ENCODE measurements at places on chromosomes 1 and 21.

DNA sequence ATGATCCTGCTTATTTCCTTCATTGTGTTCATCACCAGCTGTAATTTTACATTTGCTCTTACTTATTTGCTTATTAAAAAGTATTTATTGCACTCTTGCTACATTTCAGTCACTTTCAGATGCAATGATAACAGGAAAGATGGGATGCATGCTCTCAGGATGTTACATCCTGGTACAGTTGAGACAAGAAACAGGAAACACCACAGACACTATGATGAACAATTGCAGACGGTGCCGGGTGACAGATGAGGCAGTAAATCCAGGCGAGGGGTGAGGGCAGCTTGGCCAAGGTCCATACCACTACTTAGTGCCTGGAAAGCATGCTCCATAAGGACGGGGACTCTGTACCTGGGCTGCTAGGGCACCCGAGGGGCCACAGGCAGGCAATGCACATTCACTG, 156.6 kb upstream of the RAB4A start:
- no peak for DNase-seq

- peak; percentile 13 for DNase-seq
Observed at GRCh38 chr1:19799230-19800075, at the start of gene TMCO4. Gene TMCO4 (minus strand): TSS chr1:19799916. CDS start chr1:19780758, 19,158 bp downstream.

- DNase-seq: peak; percentile 50
Observed at GRCh38 chr1:108200687-108201051, 526 bp upstream of the SLC25A24 start.

- DNase-seq: no peak
Observed at GRCh38 chr1:220770245-220770913, 16.3 kb upstream of the MTARC1 start.

GRCh38 chr1:18938008-18938706, 18.3 kb downstream of the IFFO2 start:
- DNase-seq: no peak

GRCh38 chr1:89599332-89599630, 33.6 kb upstream of the LRRC8C start:
- no peak for DNase-seq

- no peak for DNase-seq
Observed at GRCh38 chr1:65632235-65632634, 160.5 kb upstream of the PDE4B start.

DNA sequence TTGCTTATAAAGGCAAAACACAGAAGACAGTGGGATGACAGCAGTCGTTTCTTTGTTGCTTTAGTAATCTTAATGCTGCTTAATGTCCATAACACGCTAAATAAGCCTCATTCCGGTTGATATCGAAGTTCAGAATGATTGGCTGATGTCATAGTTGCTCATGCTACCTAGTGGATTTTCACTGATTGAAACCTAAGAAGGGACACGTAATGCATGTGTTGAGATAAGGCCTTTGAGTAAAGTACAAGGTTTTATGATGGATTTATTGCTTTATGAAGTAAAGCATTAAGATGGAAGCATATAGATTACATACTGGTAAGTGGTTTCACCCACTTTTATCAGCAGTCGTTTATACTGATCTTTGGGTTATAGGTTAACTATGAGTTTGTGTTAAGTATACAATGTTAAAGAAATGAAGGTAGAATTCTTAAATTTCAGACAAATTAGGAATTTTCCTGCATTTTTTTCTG, 25.1 kb downstream of the IARS2 start:
- DNase-seq: no peak

DNA sequence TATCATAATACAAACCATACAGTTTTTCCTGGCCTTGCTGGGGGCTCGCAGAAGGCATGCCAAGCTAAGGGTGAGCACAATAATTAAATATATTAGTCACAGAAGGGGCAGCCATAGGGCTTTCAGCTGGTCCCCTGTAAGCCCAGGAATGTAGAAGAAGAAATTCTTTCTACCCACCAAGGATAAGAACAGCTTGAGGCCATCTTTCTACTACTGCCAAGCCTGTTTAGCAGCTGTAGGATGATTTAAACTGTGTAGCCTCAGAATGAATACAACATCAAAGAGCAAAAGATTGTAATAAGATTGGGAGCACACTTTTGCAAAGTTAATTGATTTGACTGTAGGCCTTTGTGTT, 171.5 kb downstream of the LRRC7 start:
- no peak for DNase-seq

DNA sequence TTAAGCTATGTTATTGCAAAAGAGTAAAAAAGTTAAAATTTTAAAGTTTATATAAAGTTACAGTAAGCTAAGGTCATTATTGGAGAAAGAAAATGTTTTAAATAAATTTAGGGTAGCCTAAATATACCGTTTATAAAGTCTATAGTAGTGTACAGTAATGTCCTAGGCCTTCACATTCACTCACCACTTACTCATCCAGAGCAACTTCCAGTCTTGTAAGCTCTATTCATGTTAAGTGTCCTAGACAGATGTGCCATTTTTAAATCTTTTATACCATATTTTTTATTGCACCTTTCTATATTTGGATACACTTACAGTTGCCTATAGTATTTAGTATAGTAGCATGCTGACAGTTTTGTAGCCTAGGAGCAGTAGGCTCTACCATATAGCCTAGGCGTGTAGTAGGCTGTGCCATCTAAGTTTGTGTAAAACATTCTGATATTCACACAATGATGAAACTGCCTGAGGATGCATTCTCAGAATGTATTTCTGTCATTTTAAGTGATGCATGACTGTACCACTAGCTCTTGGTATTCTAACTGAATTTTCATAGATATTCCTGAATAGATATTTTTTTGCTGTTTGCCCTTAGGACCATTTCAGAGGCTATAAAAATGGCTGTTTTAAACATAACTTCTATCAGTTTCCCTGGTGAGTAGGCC, 26.8 kb downstream of the PPP2R5A start:
- no peak for DNase-seq

GRCh38 chr21:36047139-36047538, 13.2 kb downstream of the SETD4 start:
- DNase-seq: no peak

- no peak for DNase-seq
Observed at GRCh38 chr21:22355949-22356348, 1357.7 kb downstream of the NCAM2 start.

GRCh38 chr1:219883400-219884332, 44.7 kb downstream of the SLC30A10 start:
- DNase-seq: no peak

GRCh38 chr1:248811514-248812490, 13.9 kb downstream of the SH3BP5L start:
- no peak for DNase-seq

DNA sequence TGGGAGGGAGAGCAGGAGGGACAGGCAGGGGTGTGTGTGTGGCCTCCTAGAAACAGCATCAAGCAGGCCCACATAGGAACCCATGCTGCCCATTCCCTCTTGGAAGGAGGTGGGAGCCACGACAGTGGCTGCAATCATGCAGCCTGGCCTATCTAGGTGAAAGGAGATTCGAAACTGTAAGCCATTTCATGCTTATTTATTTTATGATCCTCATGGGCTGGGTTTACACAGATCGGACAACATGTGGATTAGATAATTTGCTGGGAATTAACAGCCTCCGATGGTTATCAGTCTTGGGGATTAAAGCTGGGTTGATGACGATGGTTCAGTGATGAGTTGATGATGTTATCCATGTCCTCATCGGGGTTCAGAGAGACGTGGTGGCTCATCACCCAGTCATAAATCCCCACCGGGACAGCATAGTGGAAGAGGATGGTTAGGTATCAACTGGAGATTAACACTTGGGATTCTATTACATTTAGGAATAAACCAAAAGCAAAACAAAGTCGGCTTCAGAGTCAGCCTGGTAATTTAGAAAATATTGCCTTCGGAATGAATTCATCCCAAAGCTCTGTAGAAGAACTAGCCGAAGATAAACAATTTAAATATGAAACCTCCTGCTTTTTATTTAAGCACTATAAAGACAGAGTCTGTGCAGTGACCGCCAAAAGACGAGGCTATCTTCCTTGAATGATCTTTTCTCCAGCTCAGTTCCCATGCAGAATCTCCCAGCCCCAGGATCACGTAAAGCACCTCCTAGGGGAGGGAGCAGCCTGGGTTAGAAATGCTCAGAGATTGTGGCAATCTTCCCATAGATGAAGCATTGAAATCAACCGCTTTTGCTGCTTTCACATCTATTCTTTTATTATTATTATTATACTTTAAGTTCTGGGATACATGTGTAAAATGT, 252.8 kb downstream of the FOXD2 start:
- DNase-seq: no peak

- DNase-seq: no peak
Observed at GRCh38 chr1:155301342-155301841, at the start of gene PKLR. Gene PKLR (minus strand): TSS chr1:155301438. CDS start chr1:155301395, 43 bp downstream.

DNA sequence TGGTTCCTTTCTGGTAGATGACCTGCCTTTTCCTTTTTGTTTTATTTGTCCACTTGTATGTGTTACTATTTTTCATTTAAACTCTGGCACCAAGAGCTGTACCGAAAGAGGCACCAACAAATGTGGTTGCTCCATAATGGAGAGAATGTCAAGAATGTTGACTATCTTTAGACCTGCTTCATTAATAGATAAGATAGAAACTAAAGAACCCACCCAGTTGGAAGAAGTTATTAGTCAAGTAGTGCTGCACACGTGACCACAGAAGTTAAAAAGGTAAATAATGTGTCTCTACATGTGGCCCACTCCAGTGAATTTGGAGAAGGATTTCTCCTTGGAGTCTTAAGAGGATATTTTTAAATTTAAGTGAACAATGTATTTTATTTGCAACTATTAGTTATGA, 9.3 kb downstream of the ATP1A1 start:
- DNase-seq: no peak

GRCh38 chr1:183244466-183244865, 58.4 kb downstream of the LAMC2 start:
- DNase-seq: no peak

- peak; percentile 37 for DNase-seq
Observed at GRCh38 chr1:12434174-12434573, 183.8 kb downstream of the DHRS3 start.

DNA sequence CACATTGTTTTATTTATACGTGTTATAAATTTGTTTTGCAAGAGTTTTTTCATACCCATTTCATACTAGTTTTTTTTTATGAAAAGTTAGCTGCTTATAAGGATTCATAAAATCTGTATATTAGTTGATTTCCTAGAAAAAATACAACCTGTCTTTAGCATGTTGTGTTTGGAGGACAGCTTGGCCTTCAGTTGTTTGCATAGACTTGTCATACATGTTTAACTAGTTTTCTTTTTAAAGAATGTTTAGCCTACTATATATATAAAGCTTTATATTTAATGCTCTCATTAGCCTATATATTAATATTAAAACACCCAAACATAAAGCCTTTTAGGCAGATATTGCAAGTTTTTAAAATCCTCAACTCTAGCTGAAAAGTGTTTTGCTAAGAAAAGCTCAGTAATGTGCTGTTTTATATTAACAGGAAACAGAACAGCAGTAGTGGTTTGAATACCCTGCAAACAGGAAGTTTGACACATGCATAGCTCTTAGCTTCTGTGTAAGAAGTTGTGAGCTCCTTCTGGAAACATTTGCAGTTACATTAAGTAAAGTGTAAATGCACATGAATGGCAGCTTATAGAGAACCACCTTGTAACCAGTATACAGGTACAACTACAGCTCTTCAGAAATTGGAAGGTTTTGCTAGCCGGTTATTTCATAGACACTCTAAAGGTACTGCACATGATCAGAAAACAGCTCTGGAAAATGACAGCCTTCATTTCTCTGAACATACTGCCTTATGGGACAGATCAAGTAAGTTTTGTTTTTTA, at the start of gene PRKACB:
Gene PRKACB (plus strand): TSS at position 476 of the 770 bp plus-strand sequence. CDS start 91 bp downstream, at position 567.
- DNase-seq: peak; percentile 66

DNA sequence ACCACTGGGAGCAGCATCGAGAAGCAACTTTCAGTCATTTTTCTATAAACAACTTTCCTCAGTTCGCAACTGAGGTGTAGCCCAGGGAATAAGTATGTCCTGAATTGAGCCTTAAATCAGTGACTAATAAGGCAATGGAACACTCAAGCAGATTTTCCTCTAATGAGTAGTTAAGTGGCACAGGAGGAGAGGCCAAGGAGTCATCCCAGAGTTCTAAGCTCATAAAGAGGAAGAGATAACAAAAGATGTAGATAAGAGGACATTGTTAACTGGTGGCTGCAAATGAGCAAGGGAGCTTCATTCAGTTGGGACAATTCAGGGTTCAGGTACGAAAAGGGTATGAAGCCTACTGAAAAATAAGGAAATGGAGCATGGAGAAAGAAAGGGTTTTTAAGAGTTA, 64.5 kb downstream of the LRRC40 start:
- DNase-seq: no peak

DNA sequence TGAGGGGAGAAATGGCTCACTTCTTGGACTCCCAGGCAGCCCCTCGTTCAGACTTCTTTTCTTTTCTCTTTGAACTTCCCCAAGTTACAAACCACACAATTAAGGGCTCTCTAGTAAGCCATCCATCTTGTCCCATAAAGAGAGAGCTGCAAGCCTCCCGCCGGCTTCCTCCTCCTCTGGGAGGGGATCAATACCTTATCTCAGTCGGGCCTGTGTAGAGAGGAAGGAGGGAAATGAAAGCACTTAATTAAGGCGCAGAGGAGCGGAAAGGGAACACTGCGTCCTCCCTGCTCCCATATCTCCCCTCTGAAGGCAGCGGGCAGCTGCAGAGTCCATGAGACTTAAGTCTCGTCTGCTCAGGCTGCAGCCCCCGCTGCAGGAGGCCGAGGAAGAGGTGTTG, 112.6 kb upstream of the CSF3R start:
- no peak for DNase-seq

- DNase-seq: no peak
Observed at GRCh38 chr1:94042388-94042787, 78.6 kb downstream of the ABCA4 start.

- no peak for DNase-seq
Observed at GRCh38 chr1:243229526-243229925, 25.6 kb downstream of the CEP170 start.

GRCh38 chr1:1212780-1213344, 1.1 kb downstream of the TNFRSF4 start:
- peak; percentile 37 for DNase-seq

GRCh38 chr1:12697397-12697796, 18.5 kb upstream of the AADACL3 start:
- DNase-seq: no peak

- DNase-seq: no peak
Observed at GRCh38 chr1:33005838-33006421, 30.8 kb downstream of the AK2 start.

- no peak for DNase-seq
Observed at GRCh38 chr1:99535470-99536164, 110.3 kb upstream of the PALMD start.

- DNase-seq: peak; percentile 72
Observed at GRCh38 chr1:27992276-27992675, 32.5 kb downstream of the XKR8 start.

GRCh38 chr21:28960245-28960644, 32.4 kb downstream of the LTN1 start:
- DNase-seq: no peak

- no peak for DNase-seq
Observed at GRCh38 chr21:16866851-16867250, 646.0 kb upstream of the CXADR start.

DNA sequence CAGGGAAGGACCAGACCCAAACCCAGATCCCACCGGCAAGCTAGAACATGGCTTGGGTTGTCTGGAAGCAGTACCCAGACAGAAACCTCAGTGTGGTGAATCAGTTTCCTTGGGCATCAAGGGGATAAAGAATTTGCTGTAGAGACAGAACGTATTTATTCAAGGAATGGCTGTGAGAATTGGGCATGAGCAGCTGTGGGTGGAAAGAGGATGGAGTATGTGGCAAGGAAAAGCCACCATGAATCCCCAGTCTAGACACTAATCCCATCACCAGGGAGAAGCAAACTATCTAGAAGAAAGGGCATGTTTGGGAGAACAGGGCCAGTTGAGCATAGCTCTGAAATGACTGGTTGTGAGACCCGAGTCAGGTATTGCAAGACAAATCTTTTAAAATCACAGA, 109.2 kb downstream of the TOMM20 start:
- no peak for DNase-seq

All from CD8-positive, alpha-beta T cell (primary cell).